ENCODE measurements at places on chromosomes 3 and 15.

GRCh38 chr3:44016818-44017217 lies 224.9 kb upstream of the TOPAZ1 start:
- peak; percentile 21 for DNase-seq

- DNase-seq: peak; percentile 23
Observed at GRCh38 chr3:156207802-156208685, 87.7 kb downstream of the KCNAB1 start.

DNA sequence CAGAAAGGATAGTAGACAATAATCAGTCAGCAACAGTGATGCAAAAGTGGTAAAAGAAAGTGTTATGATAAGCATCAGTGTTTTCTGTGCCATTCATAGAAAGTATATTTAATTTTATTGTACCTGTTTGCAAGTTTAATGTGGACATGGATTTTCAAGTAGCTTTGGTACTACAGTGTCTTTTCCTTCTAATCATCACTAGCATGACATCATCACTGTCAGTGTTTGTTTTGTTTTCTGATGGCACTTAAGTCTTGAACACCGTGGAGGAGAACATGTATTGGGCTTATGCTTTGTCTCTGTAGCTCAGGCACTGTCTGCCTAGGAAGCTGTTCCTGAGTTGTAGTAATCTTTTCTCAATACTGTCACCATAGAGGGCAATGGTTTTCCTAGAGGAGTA lies 41.9 kb downstream of the SETD5 start:
- DNase-seq: no peak

GRCh38 chr3:166248784-166249183 lies 411.6 kb upstream of the BCHE start:
- DNase-seq: no peak

- no peak for DNase-seq
Observed at GRCh38 chr3:22419261-22419660, 668.3 kb upstream of the ZNF385D start.

DNA sequence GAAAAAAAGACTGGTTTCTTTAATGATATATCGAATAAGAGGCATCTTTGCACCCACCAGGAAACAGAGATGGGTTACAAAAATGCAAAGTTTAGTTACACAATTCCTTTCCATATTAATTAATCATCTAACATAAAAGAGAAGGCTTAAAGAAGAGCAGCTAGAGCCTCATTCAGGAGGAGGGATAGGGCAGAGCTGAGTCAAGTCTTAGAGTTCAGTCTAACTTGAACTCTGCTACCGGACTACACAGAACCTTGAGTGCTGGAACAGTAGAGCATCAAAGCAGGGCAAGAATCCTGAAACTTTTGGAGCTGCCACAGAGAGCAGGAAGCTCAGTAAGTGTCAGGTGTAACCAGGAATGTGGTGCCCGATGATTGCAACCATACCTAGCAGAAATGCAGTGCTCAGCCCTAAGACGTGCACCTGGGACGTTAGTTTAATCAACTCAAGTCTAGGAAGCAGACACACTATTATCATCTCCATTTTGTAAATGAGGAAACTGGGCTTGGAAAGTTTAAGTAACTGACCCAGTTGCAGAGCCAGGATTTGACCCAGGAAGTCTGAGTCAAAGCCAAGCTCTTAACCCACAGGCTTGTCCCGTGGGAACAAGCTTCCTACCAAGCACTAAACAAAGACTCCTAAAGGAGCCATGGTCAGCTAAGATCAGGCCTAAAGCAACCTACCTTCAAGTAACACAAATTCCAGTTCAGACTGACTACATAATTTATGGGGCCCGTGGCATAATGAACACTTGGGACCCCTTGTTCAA lies 187.4 kb downstream of the FOXP1 start:
- DNase-seq: peak; percentile 44

Measured in hepatic stellate cell (primary cell).